ENCODE measurements at places on chromosomes 4 and X. TPM values are rescaled to one million over a fixed set of nuclear protein-coding genes. Genes with fewer than 3 reads are reported as not detected.

Gene BMX
- not detected for total RNA-seq

Gene SCD5
- 31.9 TPM for total RNA-seq

DNA sequence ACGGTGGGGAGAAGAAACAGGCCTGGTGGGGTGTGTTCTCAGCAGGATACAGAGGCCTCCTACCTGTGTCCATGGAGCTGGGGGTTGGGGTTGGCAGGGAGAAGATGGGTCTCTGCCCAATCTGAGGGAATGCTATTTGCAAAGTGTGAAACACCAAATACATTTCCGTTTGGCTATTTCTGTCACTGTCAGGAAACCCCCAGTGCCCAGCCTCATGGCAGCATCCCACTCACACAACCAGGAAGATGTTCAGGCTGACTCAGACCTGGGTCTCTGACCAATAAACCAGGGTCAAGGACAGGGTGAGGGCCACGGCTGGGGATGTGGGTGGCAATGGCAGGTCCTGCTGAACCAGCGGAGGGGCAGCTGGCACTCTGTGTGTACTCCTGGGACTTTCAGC lies 41.3 kb downstream of the BCOR start:
- no peak for DNase-seq

DNA sequence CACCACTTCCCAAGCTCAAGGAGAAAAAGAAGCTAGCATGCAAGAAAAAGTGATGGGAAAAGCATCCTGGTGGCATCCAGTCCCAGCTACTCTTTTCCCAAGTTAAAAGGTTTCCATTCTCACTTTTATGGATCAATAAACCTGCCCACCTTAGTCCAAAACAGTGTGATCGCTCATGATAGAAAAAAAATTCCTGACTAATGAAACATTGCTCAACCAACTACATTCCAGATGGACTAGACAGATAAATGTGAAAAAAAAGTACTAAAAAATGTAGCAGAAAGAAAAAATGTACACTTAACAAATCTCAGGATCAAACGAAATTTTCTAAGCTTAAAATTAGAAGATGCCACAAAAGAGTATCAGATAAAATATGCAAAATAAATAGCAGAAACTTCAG lies 312.2 kb downstream of the TMA16 start:
- no peak for DNase-seq

GRCh38 chrX:51804741-51805140 lies 61.5 kb downstream of the GSPT2 start:
- no peak for DNase-seq

Data from glutamatergic neuron (in vitro differentiated cells).